Adrenal gland (tissue), 19 donors: ENCODE measurements at places on chromosomes 2 and 18.

DNA sequence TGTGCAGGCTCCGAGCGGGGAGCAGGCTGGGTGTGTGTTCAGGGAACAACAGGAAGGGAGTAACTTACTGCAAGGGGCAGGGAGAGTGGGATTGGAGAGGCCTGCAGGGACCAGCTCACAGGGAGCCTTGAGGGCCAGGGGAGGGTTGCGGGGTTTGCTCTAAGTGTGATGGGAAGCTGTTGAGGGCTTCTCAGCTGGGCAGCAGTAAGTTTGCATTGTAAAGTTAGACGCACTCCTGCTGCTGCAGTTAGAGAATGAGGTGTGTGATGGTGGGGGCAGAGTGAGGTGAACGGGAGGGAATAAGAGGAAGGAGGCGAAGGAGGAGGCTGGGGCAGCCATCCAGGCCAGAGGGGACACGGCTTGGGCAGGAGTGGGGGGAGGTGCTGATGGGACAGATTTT lies 53.4 kb downstream of the BOLA3 start:
- H3K4me3 ChIP-seq: no peak overlapping the region
- no peaks in the 10 kb centered on the region for H3K4me1 ChIP-seq
- H3K27ac ChIP-seq: no peak overlapping the region
- no peaks in the 10 kb centered on the region for H3K27me3 ChIP-seq

DNA sequence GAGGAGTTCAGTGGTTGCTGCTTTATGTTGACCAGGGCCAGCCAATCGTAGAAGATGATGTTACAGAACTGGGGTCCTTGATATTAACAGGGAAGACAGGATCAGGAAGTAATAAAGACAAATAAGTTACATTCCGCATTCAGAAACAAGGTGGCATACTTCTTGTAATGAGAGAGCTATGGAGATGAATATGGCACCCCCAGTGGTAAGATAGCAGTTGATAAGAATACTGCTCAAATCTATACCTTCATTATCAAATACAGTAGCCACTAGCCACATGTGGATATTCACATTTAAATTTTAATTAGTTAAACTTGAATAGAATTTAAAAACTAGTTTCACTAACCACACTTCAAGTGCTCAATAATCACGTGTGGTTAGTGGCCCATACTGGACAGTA lies 290.4 kb upstream of the RBMS1 start:
- no peak overlapping the region for H3K27ac ChIP-seq
- no peak overlapping the region for H3K4me3 ChIP-seq
- H3K4me1 ChIP-seq: no peaks in the 10 kb centered on the region
- no peak for DNase-seq
- H3K27me3 ChIP-seq: no peaks in the 10 kb centered on the region
- H3K36me3 ChIP-seq: no peaks in the 10 kb centered on the region

GRCh38 chr2:19888831-19889230 lies 13.0 kb downstream of the TTC32 start:
- DNase-seq: no peak
- no peak overlapping the region for H3K27ac ChIP-seq
- no peaks in the 10 kb centered on the region for H3K27me3 ChIP-seq
- peaks cover 3% of the 10 kb centered on the region for H3K4me1 ChIP-seq
- H3K36me3 ChIP-seq: no peaks in the 10 kb centered on the region

GRCh38 chr2:50851886-50852285 lies 180.0 kb downstream of the NRXN1 start:
- no peaks in the 10 kb centered on the region for H3K4me1 ChIP-seq
- no peak overlapping the region for H3K27ac ChIP-seq
- no peak for DNase-seq
- H3K27me3 ChIP-seq: no peaks in the 10 kb centered on the region
- H3K4me3 ChIP-seq: no peak overlapping the region

GRCh38 chr2:33000986-33001385 lies 54.2 kb downstream of the LTBP1 start:
- H3K36me3 ChIP-seq: no peaks in the 10 kb centered on the region
- DNase-seq: no peak
- H3K4me3 ChIP-seq: no peak overlapping the region
- no peaks in the 10 kb centered on the region for H3K27me3 ChIP-seq
- no peaks in the 10 kb centered on the region for H3K4me1 ChIP-seq

- no peak overlapping the region for H3K27ac ChIP-seq
- no peak overlapping the region for H3K4me3 ChIP-seq
- H3K36me3 ChIP-seq: peaks cover 46% of the 10 kb centered on the region
- no peak for DNase-seq
- no peaks in the 10 kb centered on the region for H3K27me3 ChIP-seq
- H3K4me1 ChIP-seq: peaks cover 5% of the 10 kb centered on the region
These were observed 32.0 kb downstream of the ERCC3 start for GRCh38 chr2:127261804-127262406.

GRCh38 chr2:145626301-145626700 lies 1106.4 kb upstream of the ZEB2 start:
- no peaks in the 10 kb centered on the region for H3K4me1 ChIP-seq
- no peaks in the 10 kb centered on the region for H3K36me3 ChIP-seq
- H3K27me3 ChIP-seq: no peaks in the 10 kb centered on the region
- H3K27ac ChIP-seq: no peak overlapping the region
- DNase-seq: no peak

GRCh38 chr2:961786-962185 lies 11.1 kb downstream of the SNTG2 start:
- H3K36me3 ChIP-seq: no peaks in the 10 kb centered on the region
- no peak overlapping the region for H3K4me3 ChIP-seq
- H3K27ac ChIP-seq: no peak overlapping the region
- H3K4me1 ChIP-seq: no peaks in the 10 kb centered on the region

GRCh38 chr18:48356151-48356745 lies 52.9 kb downstream of the ZBTB7C start:
- peaks cover 5% of the 10 kb centered on the region for H3K4me1 ChIP-seq
- H3K4me3 ChIP-seq: no peak overlapping the region
- H3K27ac ChIP-seq: no peak overlapping the region
- no peak for DNase-seq

DNA sequence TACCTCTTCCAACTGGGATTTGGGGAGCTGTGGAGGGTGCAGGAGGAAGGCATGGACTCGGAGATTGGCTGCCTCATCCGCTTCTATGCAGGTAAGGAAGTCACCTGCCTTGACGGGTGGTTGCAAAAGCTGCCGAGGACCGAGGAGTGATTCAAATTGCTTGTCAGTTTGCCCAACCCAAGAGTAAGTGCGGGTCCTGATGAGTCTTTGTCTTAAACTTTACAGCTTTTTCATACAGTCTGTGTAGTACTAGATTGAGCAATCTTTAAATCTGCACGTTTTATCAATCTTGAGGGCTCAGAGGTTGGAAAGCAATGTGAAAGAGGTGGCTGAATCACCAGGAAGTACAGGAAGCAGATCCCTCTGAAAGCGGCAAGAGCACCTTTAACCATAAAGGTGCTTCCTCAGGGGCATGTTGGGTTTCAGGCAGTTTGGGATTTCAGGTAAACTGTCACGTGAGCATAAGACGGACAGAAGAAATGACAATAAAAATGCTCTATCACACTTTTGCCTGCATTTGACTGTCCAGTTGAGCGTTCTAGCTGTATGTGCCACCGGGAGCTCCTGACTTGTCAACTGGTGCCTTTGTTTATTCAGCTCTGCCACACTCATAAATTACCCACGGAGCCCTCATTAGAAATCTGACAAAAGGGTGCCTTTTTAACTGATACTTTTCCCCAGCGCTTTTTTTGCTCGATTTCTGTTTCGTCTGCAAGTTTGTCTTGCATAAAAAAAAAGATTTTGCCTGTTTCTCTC lies 2.0 kb downstream of the PHLPP1 start:
- H3K4me1 ChIP-seq: peaks cover 8% of the 10 kb centered on the region
- peak overlapping the region; percentile 74 for H3K4me3 ChIP-seq
- H3K27me3 ChIP-seq: no peaks in the 10 kb centered on the region
- H3K36me3 ChIP-seq: no peaks in the 10 kb centered on the region
- H3K27ac ChIP-seq: peak overlapping the region; percentile 48
- DNase-seq: peak; percentile 44

DNA sequence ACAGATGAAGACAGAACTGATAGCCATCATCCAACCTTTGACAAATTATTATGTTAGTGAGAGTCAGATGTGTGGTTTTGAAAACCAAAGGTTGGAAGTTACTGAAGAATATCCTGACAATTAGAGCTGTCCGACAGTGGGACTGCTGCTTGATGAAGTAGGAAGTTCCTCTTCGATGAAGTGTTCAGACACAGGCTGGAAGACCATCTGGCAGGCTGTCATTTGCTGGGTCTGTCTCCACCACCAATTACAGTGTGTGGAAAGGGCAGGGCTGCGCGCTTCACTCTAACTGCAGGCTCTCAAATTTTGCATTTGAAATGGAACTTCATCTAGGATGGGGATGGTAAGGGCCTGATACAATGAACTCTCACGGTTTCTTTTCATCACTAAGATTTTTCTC lies 313.8 kb downstream of the PIK3C3 start:
- H3K4me3 ChIP-seq: no peak overlapping the region
- no peaks in the 10 kb centered on the region for H3K4me1 ChIP-seq
- H3K27me3 ChIP-seq: no peaks in the 10 kb centered on the region
- H3K27ac ChIP-seq: no peak overlapping the region

- H3K4me3 ChIP-seq: no peak overlapping the region
- peak overlapping the region; percentile 30 for H3K27ac ChIP-seq
- no peak for DNase-seq
- H3K36me3 ChIP-seq: no peaks in the 10 kb centered on the region
- H3K27me3 ChIP-seq: no peaks in the 10 kb centered on the region
- peaks cover 47% of the 10 kb centered on the region for H3K4me1 ChIP-seq
These were observed 49.4 kb upstream of the MCFD2 start for GRCh38 chr2:46964835-46965560.

GRCh38 chr2:122451040-122451439 lies 695.6 kb downstream of the TSN start:
- no peaks in the 10 kb centered on the region for H3K36me3 ChIP-seq
- H3K27ac ChIP-seq: no peak overlapping the region
- H3K4me1 ChIP-seq: no peaks in the 10 kb centered on the region
- H3K4me3 ChIP-seq: no peak overlapping the region

DNA sequence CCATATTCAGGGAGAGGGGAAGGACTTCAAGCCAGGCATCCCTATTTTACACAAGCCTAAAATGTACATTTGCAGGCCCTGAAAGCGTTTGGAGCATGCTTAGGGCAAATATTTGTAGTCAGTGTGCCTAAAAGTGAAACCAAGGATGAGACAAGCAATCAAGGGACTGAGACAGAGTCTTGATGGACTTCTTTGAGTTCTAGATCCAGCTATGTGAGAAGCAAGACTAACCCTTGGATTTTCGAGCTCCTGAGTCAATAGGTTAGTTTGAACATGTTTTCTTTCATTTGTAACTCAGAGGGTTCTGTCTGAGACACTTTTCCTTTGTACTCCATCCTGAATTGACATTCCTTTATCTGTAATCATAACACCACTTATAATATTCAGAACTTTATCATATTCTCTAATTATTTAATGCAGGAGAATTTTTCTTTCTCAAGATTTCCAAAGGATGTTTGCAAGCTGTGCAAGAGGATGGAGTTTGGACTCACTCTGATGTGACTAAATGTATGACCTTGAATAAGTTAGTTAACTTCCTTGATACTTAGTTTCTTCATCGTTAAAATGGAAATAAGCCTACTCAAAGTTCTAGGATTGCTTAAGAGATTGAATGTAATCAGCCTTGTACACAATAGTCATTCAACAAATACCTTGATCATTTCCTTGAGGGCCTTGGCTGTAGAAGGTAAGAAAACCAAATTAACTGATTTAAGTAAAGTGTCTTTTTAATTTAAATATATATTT lies 1237.8 kb upstream of the ZEB2 start:
- H3K36me3 ChIP-seq: no peaks in the 10 kb centered on the region
- no peak overlapping the region for H3K27ac ChIP-seq
- no peaks in the 10 kb centered on the region for H3K27me3 ChIP-seq
- DNase-seq: no peak
- peaks cover 4% of the 10 kb centered on the region for H3K4me1 ChIP-seq

DNA sequence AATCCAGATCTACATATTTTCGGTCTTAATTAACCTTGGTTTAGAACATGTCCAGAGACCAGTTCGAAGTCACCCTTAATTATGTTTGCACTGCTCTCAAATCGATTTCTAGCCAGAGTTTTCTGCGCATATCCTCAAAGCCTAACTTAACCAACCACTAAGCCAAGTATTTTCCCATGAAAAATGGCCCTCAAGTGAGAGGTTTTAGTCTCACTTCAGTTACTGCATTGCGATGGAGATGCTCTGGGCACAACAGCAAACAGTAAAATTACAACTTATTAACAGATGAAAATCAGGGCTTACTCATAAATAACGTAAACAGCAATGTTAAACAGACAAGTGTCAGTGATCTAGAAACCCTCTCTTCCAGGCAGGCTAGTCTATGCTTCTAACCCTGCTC lies 4.5 kb downstream of the RTN4 start:
- peak overlapping the region; percentile 82 for H3K4me3 ChIP-seq
- no peak for DNase-seq
- no peaks in the 10 kb centered on the region for H3K36me3 ChIP-seq
- H3K27me3 ChIP-seq: no peaks in the 10 kb centered on the region

DNA sequence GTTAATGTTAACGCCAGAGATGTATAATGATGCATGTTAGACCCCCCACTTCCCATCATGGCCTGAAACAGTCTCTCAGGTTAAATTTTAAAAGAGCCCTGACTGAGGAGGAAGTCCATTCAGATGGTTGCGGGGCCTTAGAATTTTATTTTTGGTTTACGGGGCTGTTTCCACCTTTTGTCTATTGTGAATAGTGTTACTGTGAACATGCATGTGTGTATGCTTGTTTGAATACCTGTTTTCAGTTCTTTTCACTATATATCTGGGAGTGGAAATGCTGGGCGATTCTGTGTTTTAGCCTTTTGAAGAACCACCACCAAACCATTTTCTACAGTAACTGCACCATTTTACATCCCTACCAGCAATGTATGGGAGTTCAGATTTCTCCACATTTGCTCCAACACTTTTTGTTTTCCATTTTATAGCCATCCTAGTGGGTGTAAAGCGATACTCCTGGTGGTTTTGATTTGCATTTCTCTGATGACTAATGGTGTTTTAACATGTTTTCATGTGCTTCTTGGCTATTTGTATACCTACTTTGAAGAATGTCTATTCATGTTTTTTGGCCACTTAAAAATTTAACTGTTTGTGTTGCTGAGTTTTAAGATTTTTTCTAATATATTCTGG lies 133.0 kb downstream of the MYO3B start:
- no peak overlapping the region for H3K4me3 ChIP-seq
- no peaks in the 10 kb centered on the region for H3K36me3 ChIP-seq
- H3K27ac ChIP-seq: no peak overlapping the region
- no peak for DNase-seq
- no peaks in the 10 kb centered on the region for H3K4me1 ChIP-seq

- no peaks in the 10 kb centered on the region for H3K4me1 ChIP-seq
- peaks cover 6% of the 10 kb centered on the region for H3K27me3 ChIP-seq
- no peak for DNase-seq
- H3K27ac ChIP-seq: no peak overlapping the region
- no peak overlapping the region for H3K4me3 ChIP-seq
These were observed 31.7 kb downstream of the HRH4 start for GRCh38 chr18:24491927-24492834.

DNA sequence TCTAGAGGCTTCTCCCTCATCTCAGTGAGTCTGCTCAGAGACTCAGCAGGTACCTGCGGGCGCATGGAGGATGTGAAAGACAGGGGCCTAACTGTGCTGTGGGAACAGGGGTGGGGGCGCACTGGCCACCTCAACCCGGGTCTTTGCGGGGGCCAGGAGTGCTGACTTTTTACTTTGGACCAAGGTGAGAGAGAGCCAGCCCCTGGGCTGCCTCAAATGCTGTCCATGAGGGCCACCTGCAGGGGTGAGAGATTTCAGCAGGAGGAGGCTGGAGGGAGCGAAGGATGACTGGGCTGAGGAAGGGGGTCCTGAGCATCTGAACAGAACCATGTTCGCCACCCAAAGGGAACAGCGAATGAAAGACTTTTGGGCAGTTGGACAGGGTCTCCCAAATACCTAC lies 129.4 kb downstream of the TNS1 start:
- H3K27me3 ChIP-seq: no peaks in the 10 kb centered on the region
- peaks cover 57% of the 10 kb centered on the region for H3K4me1 ChIP-seq
- DNase-seq: no peak
- H3K4me3 ChIP-seq: no peak overlapping the region
- peak overlapping the region; percentile 38 for H3K27ac ChIP-seq
